ENCODE measurements at places on chromosomes 2 and 18.

DNA sequence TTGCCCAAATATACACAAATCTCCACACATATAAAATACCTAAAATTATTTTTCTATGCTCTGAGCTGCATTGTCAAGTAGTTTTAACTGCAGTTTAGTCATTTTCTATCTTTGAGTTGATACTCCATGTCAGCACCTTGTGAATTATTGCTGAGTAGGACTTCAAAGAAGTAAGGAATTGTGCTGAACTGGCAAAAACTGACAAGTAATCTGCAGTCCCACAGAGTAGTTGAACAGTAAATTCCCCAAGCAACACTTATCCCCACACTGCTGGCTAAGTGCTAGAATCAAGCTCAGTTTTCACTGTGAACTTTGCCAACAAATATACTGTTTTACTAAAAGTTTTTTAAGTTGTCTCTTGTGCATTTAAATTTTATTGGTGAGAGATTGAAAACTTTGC, 141.8 kb upstream of the ST6GAL2 start:
- no peak for DNase-seq

GRCh38 chr2:152354909-152355308, 19.9 kb downstream of the FMNL2 start:
- DNase-seq = no peak

DNA sequence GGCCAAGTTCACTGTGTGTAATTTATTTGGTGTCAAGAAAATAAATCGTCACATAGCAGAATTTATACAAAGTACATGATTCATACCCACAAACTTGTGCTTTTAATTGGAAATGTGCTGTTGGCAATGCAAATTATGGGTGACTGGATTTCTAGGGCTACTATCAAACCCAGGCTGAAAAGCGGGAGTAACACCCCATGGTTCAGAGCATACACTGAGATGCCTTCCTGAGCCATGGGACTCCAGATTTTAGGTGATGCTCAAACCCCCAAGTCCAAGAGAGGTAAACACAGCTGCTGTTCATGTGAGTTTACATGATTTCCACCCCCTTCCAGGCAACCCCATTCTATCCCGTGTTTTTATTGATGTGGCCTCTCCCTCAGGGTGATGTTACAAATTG, 565.9 kb upstream of the ID2 start:
- no peak for DNase-seq

DNA sequence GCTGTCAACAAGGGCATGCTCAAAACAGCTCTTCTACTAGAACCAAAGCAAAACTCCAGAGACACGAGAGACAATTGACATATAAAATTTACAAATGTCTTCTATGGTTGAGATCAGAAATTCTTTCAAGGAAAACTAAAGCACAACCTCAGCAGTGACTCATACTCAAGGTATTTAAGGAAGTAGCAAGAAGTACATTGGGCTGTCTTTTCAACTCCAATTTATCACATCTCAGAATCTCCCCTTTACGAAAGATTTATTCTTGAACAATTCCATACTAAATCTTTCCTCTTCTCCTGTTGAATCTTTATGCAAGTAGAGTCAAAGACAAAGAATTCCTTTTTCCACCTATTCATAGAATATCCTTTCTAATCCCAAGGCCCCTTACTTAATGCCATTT, 324.0 kb downstream of the IRS1 start:
- DNase-seq = no peak

DNA sequence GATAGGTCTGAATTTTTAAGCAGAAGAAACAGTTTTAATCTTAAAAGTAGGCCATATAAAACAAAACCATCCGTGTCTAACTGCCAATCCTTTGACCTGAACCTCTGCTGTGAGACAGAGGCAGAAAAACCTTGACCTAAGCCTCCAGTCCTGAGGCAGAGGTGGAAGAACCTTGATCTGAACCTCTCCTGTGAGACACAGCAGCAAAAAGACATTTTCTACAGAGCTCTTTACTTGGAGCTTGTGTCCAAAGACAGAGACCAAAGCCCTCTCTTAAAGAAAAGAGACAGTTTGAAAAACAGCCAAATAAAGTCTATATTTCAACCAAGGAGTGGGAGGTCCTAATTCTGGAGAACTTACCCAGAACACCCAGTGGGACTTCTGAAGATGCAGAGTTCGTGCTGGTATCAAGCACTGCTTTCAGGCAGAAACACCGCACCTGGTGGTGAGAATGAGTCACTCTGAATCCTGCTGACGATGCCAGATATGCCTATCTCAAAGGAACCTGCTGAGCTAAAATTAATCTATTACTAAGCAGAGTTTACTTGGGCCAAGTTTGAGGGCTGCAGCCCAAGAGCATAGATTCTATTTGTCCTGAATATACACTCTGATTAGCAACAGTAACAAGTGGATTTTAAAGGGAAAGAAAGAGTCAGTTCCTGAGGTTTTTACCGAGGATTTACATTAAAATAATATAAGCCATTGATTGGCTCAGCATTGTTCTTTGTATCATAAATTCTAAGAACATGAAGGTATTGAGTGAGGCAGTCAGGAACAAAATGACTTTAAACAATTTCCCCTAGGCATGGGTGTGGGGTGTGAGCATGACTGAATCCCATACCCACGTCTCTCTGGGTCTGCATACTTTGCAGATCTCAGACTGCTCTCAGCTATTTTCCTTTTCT, 806.4 kb downstream of the TRIB2 start:
- no peak for DNase-seq

- no peak for DNase-seq
These were observed 921.7 kb downstream of the DPP10 start for GRCh38 chr2:115364093-115364492.

GRCh38 chr2:197237291-197238042, 73.1 kb downstream of the ANKRD44 start:
- DNase-seq = no peak

GRCh38 chr2:39093218-39093898, 27.5 kb downstream of the SOS1 start:
- no peak for DNase-seq

DNA sequence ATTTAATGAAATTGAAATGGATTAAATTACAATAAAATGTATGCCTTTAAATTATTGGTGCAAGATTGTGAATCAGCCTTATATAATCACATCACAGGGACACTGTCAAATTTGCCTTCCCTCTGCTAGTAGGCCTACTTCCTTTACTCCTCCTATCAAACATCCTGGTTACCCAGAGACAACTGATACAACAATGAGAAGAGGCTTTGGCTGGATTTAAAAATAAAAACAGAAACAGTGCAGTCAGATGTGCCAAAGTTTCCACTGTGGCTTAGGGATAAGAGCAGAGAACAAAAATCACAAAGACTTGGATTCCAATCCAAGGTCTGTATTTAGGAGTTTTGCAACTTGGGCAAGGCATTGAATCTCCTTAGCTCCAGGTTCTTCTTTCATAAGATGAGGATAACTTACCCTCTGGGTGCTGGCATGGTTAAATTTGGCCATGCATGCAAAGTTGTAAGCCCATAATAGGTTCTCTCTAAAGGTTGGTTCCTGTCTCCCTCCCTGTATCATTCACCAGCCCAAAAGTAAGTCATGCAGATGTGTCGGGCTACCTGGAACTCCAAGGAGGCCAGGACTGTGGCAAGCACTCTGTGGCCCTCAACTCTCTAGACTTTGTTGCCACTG, 99.3 kb upstream of the LRATD1 start:
- no peak for DNase-seq

DNA sequence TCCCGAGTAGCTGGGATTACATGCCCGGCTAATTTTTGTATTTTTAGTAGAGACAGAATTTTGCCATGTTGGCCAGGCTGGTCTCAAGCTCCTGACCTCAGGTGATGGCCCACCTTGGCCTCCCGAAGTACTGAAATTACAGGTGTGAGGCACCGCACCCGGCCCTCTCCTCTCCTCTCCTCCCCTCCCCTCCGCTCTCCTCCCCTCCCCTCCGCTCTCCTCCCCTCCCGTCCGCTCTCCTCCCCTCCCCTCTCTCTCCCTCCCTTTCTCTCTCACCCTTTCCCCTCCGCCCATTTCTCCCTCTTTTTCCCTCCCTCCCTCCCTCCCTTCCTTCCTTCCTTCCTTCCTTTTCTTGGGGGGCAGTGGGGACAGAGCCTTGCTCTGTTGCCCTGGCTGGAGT, 28.4 kb downstream of the CD8B start:
- DNase-seq = no peak

GRCh38 chr2:96806468-96807126, 9.5 kb upstream of the CNNM3 start:
- DNase-seq = no peak

DNA sequence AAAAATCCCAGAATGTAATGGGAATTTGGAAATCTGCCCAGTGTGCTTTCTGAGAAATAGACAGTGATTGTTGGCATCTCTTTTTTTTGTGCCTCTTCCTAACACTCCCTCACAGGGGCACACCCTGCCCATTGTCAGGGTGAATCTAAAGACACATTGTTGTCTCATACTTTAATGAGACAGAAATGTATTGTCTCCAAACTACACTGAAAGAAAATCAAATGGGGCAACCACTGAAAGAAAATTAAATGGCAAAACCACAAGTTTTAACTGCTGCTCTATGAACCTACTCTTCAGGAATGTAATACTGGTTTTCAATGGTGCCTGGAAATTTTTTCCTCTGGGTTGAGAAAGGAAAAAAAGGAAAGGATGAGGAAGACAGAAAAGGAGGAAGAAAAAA, 43.2 kb upstream of the GLS start:
- peak; percentile 69 for DNase-seq

- DNase-seq = no peak
These were observed 43.7 kb downstream of the CERKL start for GRCh38 chr2:181613241-181613640.

- DNase-seq = no peak
These were observed 241.8 kb downstream of the CPS1 start for GRCh38 chr2:210798180-210798579.

GRCh38 chr2:50111067-50111466, 920.9 kb downstream of the NRXN1 start:
- no peak for DNase-seq

GRCh38 chr2:10254373-10255188, 48.1 kb upstream of the HPCAL1 start:
- no peak for DNase-seq

DNA sequence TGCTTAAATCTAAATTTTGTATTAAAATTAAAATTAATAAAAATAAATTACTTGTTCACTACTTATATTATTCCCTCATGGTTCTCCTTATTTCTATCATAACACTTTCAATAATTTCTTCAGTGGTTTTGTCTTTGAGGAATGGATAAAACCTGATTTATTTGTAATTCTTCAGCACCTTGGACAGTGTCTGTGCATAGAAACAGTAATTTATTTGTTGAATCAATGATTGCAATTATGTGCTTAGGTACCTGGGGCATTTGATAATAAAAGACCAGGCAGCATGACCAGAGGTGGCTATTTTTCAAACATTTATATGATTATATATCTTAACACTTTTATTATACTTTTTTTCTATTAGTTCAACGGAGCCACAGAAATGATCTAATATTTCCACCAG, 1062.7 kb downstream of the DSC3 start:
- DNase-seq = no peak

- no peak for DNase-seq
These were observed 225.1 kb upstream of the SALL3 start for GRCh38 chr18:78754311-78755043.

DNA sequence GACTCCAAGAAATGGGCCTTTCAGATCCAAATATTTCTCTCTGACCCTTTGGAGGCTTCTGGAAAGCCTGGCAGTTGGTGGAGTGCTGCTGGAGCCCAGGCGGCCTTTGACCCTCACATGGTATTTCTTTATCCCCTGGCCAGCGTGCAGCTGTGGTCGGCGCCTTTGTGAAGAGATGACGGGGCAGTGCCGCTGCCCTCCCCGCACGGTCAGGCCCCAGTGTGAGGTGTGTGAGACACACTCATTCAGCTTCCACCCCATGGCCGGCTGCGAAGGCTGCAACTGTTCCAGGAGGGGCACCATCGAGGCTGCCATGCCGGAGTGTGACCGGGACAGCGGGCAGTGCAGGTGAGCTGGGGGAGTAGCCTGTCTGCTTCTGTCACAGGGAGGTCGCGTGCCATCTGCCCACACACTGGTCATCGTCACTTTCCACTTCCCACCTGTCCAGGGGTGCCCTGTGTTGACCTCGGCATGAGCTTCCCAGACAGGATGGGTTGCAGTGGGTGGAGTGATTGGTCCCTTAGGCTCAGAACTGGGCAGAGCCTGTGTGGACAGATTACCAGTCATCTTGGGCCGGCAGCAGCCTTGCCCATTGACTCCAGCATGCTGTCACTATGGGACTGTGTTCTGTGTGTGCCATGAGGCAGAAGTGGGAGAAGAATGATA, 158.2 kb downstream of the LAMA3 start:
- no peak for DNase-seq

DNA sequence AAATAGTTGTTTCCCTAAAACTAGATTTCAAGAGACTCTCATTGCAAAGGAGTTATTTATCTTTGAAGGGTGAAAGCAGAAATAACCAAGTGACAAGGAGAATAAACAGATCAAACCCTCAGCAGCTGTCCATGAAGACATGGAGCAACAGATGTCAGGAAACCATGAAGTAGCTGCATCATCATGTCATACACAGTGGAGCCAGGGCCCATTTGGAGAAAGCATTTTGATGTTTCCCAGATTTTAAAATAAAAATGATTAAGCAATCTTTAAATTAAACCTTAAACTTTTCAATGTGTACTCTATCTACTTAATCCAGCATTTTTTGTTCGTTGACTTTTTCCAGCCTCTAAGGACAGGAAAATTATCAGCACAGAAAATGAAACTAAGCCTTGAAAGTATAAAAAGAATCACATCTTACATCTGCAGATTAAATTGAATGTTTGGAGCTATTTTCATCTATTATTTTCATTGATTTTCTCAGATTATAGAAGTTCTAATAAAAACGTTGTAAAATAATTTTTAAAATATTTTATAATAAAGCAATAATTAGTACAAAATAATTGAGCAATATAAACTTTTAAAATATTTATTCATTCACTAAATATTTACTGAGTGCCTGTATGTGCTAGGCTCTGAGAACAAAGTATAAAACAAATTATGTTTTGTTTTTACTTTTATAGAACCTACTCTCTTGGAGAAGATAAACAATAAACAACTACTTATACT, 860.1 kb downstream of the BCL11A start:
- DNase-seq = no peak

- DNase-seq = no peak
These were observed 88.4 kb upstream of the TMEM247 start for GRCh38 chr2:46390901-46391395.

DNA sequence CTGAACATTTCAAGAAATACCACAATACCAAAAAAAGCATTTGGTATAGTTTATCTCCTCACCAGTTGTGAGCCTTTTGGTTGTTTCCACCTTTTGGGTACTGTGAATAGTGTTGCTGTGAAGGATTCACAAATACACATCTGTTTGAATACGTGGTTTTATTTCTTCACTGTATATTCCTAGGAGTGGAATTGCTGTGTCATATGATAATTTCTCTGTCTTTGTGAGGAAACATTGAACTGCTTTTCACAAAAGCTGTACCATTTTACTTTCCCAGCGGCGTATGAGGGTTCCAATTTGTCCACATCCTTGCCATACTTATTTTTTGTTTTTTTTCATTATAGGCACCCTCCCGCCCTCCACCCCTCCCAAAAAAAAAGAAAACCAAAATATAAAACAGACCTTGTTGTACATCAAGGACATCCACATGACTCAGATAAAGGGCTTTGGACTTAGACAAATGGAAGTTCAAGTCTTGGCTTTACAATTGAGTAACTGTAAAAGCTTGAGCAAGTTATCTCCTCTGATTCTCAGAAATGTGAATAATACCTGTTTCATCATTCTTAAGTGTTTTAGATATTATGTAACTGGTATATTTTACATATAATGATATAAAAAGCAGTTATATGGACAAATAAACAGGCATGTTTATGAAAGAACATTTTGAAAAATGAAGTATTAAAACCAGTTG, 19.0 kb downstream of the UBE2E3 start:
- no peak for DNase-seq

All from GM04503 (cell line).